ENCODE measurements at places on chromosomes 2 and 18. TPM values are rescaled to one million over a fixed set of nuclear protein-coding genes. Genes with fewer than 3 reads are reported as not detected.

Gene RAD51AP2
- not detected for total RNA-seq

Gene FAHD2B
- total RNA-seq: 14.2 TPM

Gene PDE1A
- total RNA-seq: 0.26 TPM

Gene GPR45
- not detected for total RNA-seq

Gene SUMO1
- total RNA-seq: 164 TPM

GRCh38 chr2:88110830-88111229, 17.0 kb downstream of the FABP1 start:
- H3K4me3 ChIP-seq: no peak overlapping the region
- H3K4me1 ChIP-seq: no peaks in the 10 kb centered on the region
- H3K36me3 ChIP-seq: no peaks in the 10 kb centered on the region

DNA sequence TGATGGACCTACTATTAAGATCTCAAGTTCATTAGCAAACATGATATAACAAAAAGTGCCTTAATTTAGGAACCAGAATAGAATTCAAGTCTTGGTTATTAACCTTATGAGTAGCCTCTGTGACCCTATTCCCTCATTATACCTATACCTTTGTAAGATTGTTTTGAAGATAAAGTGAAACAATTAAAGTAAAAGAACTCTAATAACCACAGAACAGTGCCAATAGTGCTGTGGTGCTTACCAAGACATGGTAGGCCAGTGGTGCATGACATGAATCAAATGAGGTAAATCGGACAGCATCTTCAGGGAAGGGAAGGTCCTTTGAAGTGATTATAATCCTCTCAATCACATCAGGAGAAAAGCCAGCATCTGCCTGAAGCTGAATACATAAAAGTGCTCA, 36.4 kb downstream of the METTL4 start:
- H3K4me3 ChIP-seq: no peak overlapping the region
- H3K27me3 ChIP-seq: no peaks in the 10 kb centered on the region
- H3K4me1 ChIP-seq: no peaks in the 10 kb centered on the region
- no peak overlapping the region for H3K27ac ChIP-seq
- DNase-seq: no peak
- no peaks in the 10 kb centered on the region for H3K36me3 ChIP-seq

DNA sequence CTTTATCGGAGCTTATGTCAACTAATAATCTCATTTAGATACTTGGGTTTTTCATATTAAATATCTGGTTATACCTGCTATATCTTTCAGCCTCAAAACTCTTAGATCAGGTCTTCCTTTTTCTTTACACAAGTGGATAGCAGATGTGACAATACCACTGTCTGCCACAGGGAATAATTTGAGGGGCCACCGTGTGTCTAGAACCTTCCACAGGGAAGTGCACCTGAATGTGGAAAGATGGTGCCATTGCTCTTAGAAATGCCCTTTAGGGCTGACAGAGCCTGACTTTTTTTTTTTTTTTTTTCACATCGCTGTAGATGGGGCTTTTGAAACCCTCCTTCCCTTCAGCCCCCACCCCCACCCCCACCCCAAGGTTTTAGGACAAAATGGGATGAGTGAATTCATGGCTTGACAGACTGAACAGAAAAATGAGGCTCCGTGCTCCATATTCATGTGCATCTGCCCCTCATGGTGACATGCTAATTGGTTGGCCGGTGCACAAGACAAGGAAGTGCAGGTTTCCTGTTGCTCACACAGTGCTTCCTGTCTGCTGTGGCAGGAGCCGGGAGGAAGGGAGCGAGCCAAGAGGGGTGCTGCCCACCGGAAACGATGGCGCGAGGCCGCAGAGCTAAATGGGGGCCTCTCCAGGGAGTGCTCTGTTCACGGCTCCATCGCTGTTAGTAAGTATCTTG, 246.0 kb downstream of the LDLRAD4 start:
- DNase-seq: no peak
- H3K4me3 ChIP-seq: no peak overlapping the region
- H3K27ac ChIP-seq: no peak overlapping the region
- H3K27me3 ChIP-seq: peaks cover 40% of the 10 kb centered on the region

GRCh38 chr2:143801561-143801960, 672.3 kb downstream of the ARHGAP15 start:
- H3K4me1 ChIP-seq: no peaks in the 10 kb centered on the region
- DNase-seq: no peak
- no peaks in the 10 kb centered on the region for H3K36me3 ChIP-seq
- H3K4me3 ChIP-seq: no peak overlapping the region
- H3K27me3 ChIP-seq: no peaks in the 10 kb centered on the region
- no peak overlapping the region for H3K27ac ChIP-seq

- peaks cover 15% of the 10 kb centered on the region for H3K4me1 ChIP-seq
- no peaks in the 10 kb centered on the region for H3K27me3 ChIP-seq
- H3K27ac ChIP-seq: peak overlapping the region; percentile 90
- peak; percentile 58 for DNase-seq
Observed at GRCh38 chr2:217610401-217610814, 392.4 kb downstream of the TNS1 start.

- H3K27me3 ChIP-seq: no peaks in the 10 kb centered on the region
Observed at GRCh38 chr2:157375384-157375783, 49.8 kb upstream of the ERMN start.

DNA sequence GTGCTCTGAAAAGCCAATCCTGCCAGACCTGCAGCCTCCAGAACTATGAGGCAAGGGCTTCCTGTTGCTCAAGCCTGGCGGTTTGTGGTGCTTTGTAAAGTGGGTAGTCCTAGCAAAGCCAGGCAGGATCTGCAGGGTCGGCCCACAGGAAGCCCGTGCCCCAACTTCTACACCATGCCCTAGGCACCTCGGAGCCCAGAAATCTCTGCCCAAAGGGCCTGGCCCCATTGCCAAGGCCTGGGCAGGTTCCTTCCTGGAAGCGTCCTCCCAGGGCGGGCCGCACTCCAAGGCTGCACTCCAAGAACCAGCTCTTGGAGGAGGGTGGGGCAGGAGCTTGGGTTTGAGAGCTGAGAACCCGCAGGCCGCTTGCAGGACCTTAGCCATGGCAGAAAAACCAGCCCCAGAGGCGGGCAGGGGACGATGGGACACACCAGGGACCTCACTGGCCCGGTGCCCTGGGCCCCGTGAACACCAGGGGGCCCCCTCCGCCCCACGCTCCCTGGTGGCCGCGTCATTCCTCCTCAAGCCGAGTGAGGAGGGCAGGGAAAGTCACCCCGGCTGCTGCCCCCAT, 37.2 kb upstream of the ID2 start:
- H3K27me3 ChIP-seq: no peaks in the 10 kb centered on the region
- no peak overlapping the region for H3K4me3 ChIP-seq
- no peak for DNase-seq
- no peak overlapping the region for H3K27ac ChIP-seq
- H3K36me3 ChIP-seq: no peaks in the 10 kb centered on the region
- no peaks in the 10 kb centered on the region for H3K4me1 ChIP-seq

DNA sequence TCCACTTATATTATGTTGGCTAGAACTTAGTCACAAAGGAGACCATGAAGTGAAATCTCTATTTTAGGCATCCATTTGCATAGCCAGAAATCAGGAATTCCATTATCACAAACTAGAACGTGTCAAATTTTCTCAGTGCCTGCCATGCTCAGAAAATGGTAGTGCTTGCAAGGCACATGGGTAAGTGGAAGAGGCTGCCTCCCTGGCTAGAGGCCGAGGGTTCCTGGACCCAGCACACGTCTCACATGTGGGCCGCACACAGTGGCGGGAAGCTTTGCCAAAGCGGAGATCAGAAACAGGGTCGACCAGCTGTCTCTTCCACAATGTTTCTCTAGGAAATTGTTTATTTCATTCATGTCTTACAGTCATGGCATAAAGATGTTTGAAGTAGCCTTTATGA, 42.3 kb downstream of the TRAF3IP1 start:
- DNase-seq: no peak
- peaks cover under 1% of the 10 kb centered on the region for H3K4me1 ChIP-seq
- peaks cover 5% of the 10 kb centered on the region for H3K36me3 ChIP-seq
- H3K27ac ChIP-seq: no peak overlapping the region
- H3K27me3 ChIP-seq: no peaks in the 10 kb centered on the region

GRCh38 chr18:39713961-39714360, 2148.4 kb upstream of the CELF4 start:
- no peaks in the 10 kb centered on the region for H3K36me3 ChIP-seq
- no peak overlapping the region for H3K27ac ChIP-seq
- no peak overlapping the region for H3K4me3 ChIP-seq
- no peaks in the 10 kb centered on the region for H3K4me1 ChIP-seq
- no peak for DNase-seq
- no peaks in the 10 kb centered on the region for H3K27me3 ChIP-seq
